ENCODE measurements at places on chromosomes 5 and 9. TPM values are rescaled to one million over a fixed set of nuclear protein-coding genes. Genes with fewer than 3 reads are reported as not detected.

The NOXA1 gene
- 0.46 TPM for total RNA-seq

The GALT gene
- total RNA-seq, result 74.3 TPM

The ZNF658 gene
- 1.7 TPM for total RNA-seq

The BASP1 gene
- 0.64 TPM for total RNA-seq

The SLIT3 gene
- total RNA-seq, result 8.1 TPM

The FREM1 gene
- not detected for total RNA-seq

The SOX30 gene
- 0.11 TPM for total RNA-seq

Measured in activated T-helper 2 cell treated with anti-CD3 and anti-CD28 coated beads, Interferon-gamma antibody, Interleukin-2, Interleukin-4, amounts not matched to agents 10 μg/mL and 5 μg/mL and 100 μg/mL, durations not matched to agents 14 hours and 24 hours and 36 hours (primary cell).